ENCODE measurements at places on chromosomes 6 and 20.

GRCh38 chr20:44598423-44599305 is 16.3 kb downstream of the PKIG start:
- DNase-seq: no peak

- no peak for DNase-seq
Measured at GRCh38 chr6:79186564-79186963, 47.9 kb downstream of the HMGN3 start.

- DNase-seq: no peak
Measured at GRCh38 chr6:168585441-168585840, 144.5 kb downstream of the SMOC2 start.

GRCh38 chr6:56772737-56773184 is 130.1 kb upstream of the DST start:
- no peak for DNase-seq

- no peak for DNase-seq
Measured at GRCh38 chr6:137277971-137278637, 58.9 kb upstream of the IFNGR1 start.

DNA sequence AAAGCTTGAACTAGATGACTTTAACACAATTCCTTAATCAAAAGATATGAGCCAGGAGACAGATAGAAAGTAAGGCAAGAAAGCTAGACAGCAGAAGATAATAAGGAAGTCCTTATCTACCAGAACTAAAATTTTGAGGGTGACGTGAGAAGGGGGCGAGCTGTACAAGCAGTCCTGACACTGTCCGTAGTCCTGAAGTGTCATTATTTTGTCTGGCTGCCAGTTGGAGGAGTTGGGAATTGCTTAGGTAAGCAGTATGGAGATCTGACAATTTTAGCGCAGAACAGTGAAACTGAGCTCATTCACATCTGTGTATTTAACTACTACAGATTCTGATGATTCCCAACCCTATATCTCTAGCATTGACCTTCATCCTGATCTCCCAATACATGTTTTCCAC is 25.8 kb upstream of the CEP85L start:
- DNase-seq: no peak

GRCh38 chr6:53133961-53134360 is 14.7 kb downstream of the GCM1 start:
- no peak for DNase-seq

GRCh38 chr6:13536796-13537526 is 37.4 kb upstream of the SIRT5 start:
- DNase-seq: no peak

DNA sequence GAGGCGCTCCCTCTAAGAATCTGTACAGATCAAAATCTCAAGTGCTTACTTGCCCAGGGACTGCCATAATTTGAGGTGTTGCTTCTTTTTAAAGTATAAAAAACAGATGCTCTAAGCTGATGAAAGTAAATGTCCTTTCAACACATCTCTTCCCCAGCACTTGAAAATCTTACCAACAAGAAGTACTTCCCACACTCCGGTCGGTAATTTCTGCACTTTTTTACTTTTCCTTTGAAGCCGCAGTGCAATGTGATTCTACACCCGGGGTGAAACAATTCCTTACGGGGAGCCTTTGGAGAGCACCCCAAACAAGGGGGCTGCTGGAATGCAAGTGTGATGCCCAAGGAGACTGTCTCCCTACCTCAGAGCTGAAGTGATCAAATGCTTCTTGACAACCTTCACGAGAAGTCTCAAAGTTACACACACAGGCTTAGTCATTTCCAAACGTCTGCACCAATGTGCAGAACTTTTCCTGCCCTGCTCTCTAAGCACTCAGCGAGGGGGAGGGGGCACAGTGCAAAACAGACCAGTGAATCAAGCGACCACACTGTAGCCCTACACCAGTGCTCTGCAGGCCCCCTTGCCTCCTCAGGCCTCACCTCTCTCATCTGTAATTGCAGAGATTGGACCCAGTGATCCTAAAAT is 56.7 kb downstream of the ATXN1 start:
- no peak for DNase-seq

GRCh38 chr20:8764344-8764962 is 304.4 kb upstream of the PLCB4 start:
- no peak for DNase-seq

DNA sequence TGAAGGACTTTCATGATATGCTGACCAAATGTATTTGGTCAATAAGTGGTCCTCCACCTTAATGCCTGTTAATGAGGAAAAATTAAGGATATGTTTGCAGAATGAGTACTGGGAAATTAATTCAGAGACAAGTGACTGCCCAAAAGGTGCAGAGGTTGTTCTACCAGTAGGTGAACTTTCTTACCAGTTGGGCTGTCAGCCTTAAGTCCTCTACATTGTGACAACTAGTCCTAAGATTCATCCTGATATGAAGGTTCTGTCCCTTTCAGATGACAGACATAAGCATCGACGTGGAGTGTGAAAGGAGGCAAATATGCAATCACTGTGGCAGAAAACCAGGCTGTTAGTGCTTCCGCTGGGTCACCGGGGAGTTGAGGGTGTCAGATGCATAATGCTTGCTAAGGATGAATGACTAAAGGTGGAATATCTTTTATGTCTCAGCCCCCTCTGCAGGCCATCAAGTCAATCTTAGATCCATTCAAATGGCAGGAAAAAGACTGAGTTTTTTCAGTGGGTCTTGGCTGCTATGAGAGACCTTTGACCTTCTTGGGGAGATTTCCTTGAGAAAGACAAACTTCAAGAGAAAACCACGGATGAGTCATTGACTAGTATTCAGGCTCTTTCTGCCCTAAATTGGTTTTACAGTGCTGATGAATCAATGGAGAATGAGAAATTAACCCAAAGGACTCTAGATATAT is 226.0 kb downstream of the TPBG start:
- no peak for DNase-seq

GRCh38 chr6:110408901-110409300 is 6.5 kb downstream of the DDO start:
- DNase-seq: no peak

DNA sequence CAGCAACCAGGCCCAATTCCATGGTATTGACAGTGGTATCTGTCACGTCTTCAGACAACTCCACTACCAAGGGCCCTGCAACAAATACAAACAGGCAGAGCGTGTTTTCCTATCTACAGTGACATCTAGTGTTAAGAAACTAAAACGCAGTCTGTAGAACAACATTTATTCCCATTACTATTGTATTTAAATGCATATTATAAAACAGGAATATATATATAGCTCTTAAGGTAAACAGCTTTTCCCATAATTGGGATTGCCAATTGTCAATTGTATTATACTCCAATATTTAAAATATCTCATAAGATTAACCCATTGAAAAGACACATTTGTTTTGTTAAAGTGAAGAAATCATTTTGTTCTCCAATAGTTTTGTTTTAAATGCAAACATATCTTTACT is 97.2 kb downstream of the KIF16B start:
- no peak for DNase-seq

GRCh38 chr20:24773168-24773567 is 175.9 kb upstream of the CST7 start:
- DNase-seq: no peak

DNA sequence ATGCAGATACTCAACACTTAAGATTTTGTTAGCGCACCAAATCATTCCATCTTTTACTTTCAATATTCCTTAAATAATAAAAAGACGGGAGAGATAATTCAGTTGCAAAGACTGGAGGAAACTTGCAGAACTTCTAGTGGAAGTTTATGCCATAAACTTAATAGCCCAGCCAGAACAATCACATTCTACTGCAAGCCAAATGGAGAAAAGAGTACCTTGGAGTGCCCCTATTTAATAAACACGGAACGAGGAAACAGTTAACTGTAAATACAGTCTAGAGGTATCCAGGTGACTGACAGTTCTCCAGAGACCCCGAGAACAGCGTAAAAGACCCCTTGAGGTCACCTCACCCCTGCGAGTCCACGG is 635 bp downstream of the SLC35B3 start:
- DNase-seq: no peak

DNA sequence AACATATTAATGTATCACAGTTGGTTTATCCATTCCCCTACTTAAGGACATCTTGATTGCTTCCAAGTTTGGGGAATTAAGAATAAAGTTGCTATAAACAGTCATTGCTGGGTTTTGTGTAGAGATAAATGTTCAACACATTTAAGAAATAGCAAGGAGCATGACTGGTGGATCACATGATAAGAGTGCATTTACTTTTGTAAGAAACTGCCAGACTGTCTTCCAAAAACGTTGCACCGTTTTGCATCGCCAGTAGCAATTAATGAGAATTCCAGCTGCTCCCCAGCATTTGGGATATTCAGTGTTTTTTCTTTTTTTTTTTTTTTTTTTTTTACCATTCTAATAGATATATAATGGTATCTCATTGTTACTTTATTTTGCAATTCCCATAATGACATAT is 695.7 kb upstream of the GJE1 start:
- DNase-seq: no peak

DNA sequence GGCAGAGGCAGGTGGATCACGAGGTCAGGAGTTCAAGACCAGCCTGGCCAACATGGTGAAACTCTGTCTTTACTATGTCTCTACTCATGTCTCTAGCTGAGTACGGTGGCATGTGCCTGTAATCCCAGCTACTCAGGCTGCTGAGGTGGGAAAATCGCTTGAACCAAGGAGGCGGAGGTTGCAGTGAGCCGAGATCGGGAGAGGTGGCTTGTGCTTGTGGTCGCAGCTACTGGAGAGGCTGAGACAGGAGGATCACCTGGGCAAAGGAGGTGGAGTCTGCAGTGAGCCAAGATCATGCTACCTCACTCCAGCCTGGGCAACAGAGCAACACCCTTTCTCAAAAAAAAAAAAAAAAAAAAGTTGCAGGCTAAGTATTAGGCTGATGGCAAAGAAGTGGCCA is 8.0 kb upstream of the WTAP start:
- DNase-seq: no peak

DNA sequence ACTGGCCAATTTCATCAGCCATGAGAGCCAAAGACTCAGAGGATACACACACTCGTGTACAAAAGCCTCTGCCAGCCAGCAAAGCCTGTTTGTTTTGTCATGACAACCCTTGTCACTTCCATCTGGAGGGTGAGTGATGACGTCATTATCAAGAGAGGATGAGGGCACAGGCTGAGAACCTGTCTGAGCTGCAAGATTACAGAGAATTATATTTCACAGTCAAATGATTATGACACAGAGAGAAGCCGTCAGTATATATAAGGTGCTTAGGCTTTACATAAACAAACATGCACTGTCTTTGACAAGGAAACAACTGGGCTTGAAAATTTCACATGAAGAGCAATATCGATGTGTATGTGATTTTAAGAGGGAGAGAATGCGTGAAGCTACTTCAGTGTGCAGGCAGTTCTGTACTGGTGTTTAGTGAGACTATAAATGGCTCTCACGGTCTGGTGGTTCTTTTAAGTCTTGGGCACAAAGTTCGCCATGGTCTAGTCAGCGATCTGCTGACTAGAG is 36.5 kb upstream of the BCLAF1 start:
- DNase-seq: no peak

DNA sequence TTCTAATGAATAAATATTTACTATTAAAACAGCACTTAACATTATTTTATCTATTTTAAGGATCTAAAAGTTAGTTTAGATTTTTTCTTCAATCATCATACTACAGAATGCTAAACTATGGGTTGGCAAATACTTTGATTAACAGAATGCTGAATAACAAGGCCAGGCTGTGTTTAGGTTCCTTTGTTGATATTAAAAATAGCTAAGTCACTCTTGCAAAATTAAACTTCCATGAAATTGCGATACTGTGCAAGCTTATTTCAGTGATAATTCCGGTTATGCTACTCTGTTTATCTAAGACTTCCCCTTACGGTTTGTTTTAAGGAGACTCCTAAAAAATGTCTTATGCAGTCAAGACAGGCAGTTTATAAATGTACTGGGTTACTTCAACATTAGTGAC is 2.8 kb downstream of the RNF24 start:
- no peak for DNase-seq

- no peak for DNase-seq
Measured at GRCh38 chr6:124963416-124963785, 1.2 kb downstream of the RNF217 start.
